Inflammatory macrophage treated with lipopolysaccharide for 4 hours (primary cell): ENCODE measurements at places on chromosomes 13 and 19.

GRCh38 chr19:18126097-18126496 is 26.9 kb upstream of the PIK3R2 start:
- DNase-seq, result peak; percentile 43

GRCh38 chr19:49677901-49678674 is 1.0 kb downstream of the PRMT1 start:
- DNase-seq, result peak; percentile 73

- no peak for DNase-seq
These were observed 36.9 kb downstream of the POLR1D start for GRCh38 chr13:27658546-27658945.

DNA sequence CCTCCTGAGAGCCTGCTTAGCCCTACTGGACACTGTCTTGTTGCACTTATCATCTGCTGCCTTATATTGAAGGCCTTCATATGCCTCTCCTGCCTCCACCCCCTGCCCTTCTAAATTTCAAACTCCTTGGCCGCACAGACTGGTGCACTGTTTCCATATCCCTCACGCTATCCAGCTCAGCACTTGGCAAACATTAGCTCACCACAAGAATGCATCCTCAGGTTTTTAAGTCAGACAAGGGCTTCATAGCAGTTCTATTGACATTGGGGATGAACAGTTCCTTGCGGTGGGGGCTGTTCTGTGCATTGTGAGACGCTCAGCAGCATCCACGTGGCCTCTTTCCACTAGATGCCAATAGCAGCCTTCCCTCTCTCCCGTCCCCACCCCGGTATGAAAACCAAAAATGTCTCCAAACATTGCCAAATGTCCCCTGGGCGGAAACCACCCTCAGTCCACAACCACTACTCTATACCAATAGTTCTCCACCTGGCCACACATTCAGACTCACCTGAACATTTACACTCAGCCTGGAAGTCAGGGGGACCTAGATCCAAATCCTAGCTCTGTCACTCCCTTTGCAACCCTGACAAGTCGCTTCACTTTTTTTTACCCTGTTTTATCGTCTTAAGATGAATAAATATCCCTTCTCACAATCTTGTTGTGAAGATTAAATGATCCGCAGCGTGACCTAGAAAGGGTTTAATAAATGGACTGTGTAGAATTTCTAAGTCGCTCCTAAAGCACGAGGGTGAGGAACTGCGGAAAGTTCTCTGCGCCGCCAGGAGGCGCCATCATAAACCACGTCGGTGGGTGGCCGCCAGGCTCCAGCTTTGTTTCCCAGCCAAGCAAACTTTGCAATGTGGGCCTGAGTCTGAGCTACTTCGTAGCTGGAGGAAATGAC is 3.6 kb upstream of the CEACAM3 start:
- peak; percentile 74 for DNase-seq

- DNase-seq, result no peak
These were observed 56.1 kb downstream of the PSPC1 start for GRCh38 chr13:19726611-19727010.

DNA sequence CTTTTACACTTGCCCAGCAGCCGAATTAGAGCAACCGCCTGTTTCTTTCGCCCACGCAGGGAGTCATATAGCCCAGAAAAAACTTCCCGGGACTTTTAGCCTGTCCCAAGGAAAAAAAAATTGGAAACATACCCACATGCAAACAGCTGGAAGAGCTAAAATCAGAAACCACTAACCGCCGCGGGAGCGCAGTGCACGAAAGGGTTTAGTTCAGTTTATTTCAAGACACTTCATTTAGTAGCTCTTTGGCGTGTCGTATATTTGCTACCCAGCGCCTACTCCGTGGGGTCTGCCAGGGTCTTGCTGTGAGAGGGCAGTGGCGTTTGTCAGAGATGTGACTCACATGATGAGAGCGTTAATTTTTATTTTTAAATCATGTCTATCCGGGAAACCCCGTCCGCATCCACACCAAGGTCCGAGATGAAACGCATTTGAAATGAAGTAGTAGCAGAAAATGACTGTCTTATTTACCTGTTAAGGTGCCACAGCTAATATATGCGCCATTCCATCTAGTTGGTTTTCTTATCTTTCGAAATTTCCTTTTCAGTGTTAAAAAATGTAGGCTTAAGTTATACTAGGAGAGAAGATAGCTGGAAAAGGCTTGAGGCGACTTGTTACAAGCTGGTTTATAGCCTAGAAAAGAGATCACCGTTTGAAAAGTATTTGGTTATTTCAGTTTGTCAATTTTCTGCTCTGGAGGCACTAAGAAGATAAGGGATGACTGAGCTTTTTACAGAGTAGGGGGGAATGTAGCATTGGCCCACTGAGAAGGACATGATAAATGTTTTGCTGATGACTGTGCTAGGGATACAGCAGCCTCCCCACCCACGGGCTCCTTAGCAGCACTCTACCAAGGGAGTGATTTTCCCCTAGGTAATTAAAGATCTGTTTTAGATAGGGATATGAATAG is 1.7 kb downstream of the KLF5 start:
- peak; percentile 29 for DNase-seq

DNA sequence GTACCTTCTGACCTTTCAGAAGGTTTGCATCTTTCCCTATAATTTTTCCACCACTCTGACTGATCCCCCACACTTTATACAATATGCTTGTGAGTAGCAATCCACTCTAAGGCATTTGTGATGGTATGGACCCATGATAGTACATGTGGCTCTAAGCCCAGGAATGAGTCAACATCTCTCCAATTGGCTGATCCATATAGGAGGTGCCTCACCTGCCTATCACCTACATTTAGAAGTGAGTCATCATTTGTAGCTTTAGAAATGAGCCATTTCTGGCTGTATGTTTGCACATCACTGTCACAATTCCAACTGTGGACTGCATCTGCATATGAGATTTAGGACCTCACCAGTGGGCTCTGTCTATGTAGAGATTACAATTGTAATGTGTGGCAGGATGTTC is 133.1 kb upstream of the ZNF91 start:
- DNase-seq, result no peak

- peak; percentile 33 for DNase-seq
These were observed 22.0 kb downstream of the BLOC1S3 start for GRCh38 chr19:45200568-45200967.

DNA sequence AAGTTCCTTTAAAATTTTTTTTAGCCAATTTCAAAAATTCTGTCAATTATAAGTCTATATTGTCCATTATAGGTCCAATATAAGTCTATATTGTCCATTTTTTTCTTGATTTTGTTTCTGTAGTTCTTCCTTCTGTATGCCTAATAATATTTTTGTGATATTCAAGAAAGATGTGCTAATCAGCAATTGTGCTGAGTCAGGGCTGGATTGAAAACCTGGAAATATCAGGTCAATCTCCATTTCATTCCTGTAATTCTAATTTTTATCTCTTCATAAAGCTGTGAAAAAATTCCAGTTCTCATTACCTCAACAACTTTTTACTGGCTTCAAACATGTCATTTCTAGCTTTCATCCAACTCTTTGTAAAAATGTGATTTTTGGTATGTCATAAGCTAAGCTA is 353.7 kb downstream of the SLITRK6 start:
- DNase-seq, result no peak

DNA sequence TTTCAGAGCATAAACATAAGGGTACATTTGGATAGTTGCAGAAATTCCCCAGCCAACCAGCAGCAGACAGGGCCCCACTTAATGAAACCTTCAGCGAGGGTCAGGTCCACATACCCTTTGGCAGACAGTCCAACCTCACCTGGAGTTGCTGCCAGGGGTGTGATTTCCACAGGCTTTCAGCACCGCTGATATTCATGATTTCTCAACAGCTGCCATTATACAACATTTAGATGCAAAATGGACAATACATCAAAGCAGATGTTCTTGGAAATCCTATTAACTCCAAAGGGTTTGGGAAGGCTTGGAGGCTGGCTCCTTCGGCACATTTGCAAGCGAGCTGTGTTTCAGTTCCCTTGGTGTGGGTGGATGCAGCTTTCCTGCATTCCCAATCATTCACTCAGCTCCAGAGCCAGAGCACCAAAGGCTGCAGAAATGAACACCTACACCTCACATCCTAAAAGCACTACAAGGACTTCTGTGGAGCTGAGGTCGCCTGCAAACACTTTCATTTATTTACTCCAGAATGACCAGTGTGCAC is 147.2 kb upstream of the VSTM2B start:
- no peak for DNase-seq

GRCh38 chr13:97266772-97267417 is 44.8 kb downstream of the MBNL2 start:
- DNase-seq, result no peak

- no peak for DNase-seq
These were observed 10.4 kb downstream of the SETDB2 start for GRCh38 chr13:49454388-49455006.

DNA sequence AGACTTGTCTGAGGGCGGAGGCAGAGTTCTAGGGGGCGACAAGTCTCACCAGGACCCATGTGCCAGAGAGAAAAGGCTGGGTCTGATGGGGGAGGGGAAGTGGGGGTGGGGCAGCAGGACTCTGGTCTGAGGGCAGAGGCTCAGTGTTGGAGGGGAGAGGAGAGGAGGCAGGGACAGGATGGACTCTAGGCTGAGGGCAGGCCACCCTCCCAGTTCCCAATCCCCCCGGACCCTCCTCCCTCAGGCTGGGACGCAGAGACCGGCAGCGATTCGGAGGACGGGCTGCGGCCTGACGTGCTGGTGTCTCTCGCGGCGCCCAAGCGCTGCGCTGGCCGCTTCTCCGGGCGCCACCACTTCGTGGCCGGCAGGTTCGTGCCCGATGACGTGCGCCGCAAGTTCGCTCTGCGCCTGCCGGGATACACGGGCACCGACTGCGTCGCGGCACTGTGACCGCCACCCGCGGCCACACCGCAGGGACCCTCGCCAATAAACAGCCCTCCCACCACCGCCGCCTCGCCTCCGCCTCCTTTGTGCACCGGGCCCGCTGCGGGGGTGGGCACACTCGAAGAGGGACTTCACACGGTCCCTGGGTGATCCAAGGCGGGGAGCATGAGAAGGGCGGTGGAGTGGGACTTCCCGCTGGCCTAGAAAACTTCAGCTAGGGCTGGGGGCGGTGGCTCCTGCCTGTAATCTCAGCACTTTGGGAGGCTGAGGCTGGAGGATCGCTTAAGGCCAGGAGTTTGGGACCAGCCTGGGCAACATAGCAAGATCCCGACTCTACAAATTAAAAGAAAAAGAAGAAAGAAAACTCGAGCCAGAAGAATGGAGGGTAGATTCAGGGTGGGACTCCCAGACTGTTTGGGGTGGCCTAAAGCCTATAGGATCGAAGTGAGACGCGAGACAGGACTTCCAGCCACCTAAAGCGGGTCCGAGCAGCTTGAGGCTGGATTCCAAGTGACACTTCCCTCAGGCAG is 703 bp upstream of the CILP2 start:
- DNase-seq, result no peak

GRCh38 chr13:110154410-110154933 is 152.5 kb downstream of the COL4A1 start:
- DNase-seq, result peak; percentile 72
